Glutamatergic neuron (in vitro differentiated cells): ENCODE measurements at places on chromosomes 13 and 19.

GRCh38 chr19:741506-742131 is 9.3 kb upstream of the MISP start:
- DNase-seq = no peak

- DNase-seq = no peak
These were observed 42.4 kb upstream of the OBI1 start for GRCh38 chr13:78701383-78701782.

DNA sequence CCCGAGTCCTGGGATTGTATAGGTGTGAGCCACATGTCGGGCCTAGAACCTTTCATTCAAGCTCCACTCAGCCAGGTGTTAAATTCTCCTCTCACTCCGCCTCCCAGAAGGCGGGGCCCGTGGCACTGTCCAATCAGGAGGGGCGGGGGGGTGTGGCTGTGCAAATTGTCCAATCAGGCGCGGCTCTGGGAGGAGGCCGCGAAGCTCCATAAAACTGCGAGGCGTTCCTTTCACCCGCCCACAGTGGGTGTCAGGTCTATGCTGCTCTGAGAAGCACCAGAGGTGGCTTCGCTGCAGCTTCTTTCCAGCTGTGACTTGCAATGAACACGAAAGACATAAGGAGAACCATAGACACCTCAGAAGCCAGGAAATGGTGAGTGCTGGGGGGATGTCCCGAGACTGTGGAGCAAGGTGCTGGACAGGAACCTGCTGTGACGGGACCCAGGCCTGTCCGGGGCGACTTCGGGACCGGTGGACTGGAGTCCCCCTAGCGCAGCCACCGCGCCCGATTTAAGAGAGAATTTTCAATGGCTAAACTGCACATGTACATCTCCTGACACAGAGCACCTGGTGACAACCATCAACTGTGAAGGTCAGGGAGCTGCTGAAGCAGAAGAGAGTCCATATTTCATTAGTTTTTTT is 3.0 kb upstream of the ZNF136 start:
- no peak for DNase-seq

- DNase-seq = no peak
These were observed 1718.2 kb downstream of the EFNB2 start for GRCh38 chr13:104817271-104817670.

GRCh38 chr19:41175801-41176777 is 16.9 kb upstream of the CYP2S1 start:
- no peak for DNase-seq

DNA sequence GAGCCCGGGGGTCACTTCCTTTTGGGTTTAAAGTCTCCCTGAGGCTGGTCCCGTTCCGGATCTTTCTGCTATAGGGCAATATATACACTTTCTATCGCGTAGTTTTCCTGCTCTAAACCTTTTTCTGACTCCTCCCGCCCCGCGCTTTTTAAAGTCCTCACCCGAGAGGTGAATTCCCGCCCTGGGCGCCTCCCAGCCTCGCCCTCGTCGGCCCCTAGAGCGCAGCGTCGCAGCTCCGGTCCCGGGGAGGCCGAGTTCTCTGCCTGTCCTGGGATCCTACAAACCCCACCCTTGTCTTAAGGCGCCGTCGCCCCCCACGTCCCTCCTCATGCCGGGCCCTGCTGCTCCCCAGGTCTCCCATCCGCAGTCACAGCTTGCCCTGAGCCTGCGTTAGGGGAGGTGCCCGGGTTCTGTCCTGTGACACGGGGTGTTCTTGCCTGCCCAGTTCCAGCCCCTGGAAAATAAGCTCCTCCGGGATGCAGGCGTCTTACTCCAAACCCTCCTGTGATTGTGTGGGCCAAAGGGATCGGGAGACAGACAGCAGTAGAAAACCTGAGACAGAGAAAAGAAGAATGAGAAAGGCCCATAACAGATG is 491 bp downstream of the ZNF525 start:
- DNase-seq = peak; percentile 41

GRCh38 chr13:97295283-97296182 is 73.4 kb downstream of the MBNL2 start:
- no peak for DNase-seq

DNA sequence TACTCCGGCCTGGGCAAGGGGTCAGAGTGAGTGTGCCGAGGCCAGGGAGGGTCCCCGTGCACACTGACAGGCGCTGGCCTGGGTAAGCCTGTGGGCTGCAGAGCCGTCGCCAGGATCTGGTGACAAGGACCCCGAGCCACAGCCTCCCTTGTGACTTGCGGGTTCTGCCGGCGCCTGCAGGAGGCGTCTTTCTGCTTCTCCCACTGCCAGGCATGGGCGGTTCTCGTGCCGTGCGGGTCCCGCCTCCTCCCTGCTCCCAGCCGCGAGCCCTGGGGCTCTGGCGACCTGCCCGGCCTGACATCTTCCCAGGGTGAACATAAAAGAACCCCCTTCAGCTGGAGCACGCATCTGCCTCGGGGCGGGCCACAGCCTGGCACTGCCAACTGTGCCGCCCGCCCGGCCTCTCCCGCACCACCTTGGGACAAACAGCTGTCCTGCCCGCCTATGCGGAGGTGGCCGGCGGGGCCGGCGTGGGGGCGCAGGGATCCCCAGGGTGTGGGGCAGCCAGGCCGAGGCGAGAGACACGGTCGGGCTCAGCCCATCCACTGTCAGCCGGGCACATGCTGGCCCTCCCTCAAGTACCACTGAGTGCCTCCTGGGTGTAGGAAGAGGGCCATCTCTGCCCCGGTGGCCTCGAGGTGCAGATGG is 1.5 kb upstream of the HCN2 start:
- DNase-seq = peak; percentile 92
